ENCODE measurements at places on chromosomes 7 and 10.

DNA sequence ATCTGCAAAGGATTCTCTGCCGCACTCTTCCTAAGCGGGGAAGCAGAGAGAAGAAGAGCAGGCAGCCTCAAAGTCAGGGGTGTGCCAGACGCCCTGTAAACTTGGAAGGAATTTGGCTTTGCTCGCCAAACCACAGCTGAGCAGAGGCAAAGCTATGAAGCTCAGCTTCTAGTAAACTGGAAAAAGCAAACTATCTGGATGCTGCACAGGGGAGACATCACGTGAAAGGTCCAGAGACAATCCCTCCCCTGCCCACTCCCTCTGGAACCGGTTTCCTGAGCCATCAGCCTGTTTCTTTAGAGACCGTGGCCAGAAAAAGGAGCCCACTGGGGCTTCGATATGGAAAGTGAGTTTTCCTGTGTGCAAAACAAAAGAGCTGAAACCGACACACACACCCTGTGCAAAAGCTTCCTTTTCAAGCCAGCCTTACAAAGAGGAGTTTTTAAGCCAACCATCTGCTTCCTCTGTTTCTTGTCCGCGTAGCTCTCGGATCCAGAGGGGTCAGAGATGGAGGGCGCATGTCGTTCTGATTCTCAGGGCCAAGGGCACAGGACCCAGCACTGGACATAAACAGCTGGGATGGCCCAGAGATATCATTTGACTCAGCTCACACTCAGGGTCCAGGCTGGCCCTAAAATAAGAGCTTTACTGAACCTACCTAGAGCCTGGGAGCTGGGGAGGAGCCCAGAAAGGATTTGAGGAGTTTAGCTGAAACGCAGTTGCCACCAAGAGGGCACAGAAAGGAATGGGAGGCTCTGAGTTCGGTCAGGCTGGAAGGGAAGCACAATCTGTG is 58.2 kb upstream of the DNAAF5 start:
- DNase-seq, result peak; percentile 34

DNA sequence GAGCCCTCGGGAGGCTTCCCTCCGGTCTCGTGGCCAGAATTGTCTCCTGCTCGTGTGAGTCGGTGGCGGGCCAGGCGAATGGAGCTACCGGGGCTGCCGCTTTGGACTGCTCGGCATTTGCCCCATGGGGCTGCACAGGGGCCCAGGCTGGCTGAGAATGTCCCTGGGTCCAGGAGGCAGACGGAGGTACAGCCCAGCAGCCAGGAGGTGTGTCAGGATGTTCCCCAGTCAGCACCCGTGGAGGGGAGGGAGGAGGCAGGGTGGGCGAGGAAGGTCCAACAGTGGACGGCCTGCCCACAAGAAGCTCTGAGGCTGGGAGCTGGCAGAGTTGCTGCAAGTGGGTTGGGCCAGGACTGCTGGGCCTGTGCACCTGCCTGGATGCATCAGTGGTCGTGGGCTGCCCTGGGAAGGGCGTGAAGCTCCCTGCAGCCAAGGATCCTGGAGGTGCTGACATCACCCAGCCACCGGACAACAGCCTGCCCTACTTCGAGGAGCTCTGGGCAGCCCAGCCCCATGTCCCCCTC is 46.4 kb downstream of the PDGFA start:
- no peak for DNase-seq

DNA sequence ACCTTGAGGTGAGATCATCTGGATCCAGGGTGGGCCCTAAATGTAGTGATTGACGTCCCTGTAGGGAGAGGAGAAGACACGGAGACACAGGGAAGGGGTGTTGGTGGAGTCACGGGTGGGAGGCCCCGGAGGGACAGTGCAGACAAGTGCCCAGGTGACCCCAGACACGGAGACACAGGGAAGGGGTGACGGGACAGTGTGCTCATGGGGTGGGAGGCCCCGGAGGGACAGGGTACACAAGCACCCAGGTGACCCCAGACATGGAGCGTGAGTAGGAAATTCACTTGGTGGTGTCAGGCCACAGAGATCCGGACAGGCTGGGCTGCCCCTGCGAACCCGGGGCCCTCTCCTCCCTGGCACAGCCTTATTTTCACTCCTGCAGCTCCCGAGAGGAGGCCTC is 176.9 kb downstream of the PTPRN2 start:
- DNase-seq, result no peak

DNA sequence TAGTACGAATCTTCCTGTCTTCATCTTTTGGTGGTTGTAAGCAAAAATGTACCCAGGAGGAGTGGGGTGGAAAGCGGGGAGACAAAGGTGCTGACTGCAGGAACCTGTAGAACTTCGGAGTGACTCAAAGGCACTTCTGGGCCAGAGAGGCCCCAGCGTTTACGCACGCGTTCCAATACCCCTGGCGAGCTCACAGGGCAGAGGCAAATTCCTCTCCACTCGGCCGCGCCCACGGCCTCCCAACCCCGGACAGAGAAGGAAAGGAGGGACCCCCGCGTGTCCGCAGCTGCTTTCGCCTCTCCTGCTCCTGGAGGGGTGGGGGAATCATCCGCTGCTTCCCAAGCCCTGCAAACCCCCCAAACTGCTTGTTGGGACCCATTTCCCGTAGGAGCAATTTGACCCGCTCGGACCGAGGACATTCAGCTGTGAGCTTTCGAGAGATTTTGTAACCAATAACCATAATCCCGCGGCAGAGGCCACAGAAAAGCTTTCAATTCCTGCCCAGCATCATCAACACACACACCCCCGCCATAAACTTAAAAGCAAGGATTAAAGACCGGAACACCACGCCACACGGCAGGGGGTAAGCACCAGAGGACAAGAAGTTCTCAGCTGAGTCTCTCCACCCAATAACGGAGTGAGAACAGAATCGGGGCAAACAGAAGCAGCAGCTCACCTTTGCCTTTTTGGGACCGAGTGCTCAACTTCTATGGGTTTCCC is 2.3 kb downstream of the IGF2BP3 start:
- DNase-seq, result no peak

GRCh38 chr10:11424456-11425295 is 186.8 kb downstream of the USP6NL start:
- peak; percentile 12 for DNase-seq

GRCh38 chr7:129989466-129989865 is 36.7 kb upstream of the UBE2H start:
- DNase-seq, result no peak

GRCh38 chr7:72405418-72405817 is 6.7 kb downstream of the CALN1 start:
- no peak for DNase-seq

GRCh38 chr10:22644222-22644621 is 70.2 kb downstream of the PIP4K2A start:
- no peak for DNase-seq

DNA sequence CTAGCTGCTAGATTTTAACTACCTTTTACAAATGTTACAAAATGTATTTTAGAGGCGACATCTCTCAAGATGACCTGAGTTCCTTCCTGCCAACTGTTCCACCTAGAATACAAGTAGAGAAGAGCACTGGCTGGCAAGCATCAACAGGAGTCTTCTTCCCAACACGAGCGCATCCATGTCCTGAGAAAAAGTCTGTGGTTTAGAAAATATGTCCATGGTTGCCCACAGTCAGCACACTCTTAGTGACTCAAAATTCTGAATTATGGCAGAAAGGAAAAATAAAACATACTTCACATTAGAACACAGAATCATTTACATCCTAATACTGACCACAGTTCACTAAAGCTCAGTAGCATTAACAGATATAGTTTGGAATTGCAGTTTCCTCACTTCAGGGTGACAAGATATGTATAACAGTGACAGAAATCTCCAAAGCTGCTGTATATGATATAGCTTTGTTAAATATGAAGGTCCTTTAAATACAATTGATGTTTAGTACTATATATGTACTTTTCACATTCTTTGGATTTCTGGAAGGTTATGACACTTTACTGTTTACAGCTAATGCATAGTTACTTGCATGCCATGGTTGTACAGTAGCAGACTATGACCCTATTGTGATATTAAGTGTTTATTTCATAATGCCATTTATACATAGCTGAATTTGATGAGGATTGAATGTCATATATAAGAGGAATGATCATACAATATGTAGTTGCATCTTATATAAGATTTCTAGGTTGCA is 327.1 kb downstream of the GFRA1 start:
- no peak for DNase-seq

DNA sequence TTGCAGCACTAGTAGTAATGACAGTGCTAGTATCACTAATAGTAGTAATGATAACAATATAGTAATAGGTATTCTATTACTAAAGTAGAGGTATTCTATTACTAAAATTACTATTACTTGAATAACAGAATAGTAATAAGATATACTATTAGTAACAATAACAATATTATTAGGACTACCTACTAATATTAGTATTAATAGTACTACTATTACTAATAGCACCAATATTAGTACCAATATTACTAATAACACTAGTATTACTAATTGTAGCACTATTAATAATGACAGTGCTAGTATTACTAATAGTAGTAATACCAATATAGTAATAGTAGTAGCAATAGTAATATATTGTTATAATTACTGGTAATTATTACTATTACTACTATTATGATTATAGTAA is 24.1 kb downstream of the A1CF start:
- no peak for DNase-seq

- no peak for DNase-seq
These were observed 1.2 kb upstream of the PALS2 start for GRCh38 chr7:24572016-24572392.

DNA sequence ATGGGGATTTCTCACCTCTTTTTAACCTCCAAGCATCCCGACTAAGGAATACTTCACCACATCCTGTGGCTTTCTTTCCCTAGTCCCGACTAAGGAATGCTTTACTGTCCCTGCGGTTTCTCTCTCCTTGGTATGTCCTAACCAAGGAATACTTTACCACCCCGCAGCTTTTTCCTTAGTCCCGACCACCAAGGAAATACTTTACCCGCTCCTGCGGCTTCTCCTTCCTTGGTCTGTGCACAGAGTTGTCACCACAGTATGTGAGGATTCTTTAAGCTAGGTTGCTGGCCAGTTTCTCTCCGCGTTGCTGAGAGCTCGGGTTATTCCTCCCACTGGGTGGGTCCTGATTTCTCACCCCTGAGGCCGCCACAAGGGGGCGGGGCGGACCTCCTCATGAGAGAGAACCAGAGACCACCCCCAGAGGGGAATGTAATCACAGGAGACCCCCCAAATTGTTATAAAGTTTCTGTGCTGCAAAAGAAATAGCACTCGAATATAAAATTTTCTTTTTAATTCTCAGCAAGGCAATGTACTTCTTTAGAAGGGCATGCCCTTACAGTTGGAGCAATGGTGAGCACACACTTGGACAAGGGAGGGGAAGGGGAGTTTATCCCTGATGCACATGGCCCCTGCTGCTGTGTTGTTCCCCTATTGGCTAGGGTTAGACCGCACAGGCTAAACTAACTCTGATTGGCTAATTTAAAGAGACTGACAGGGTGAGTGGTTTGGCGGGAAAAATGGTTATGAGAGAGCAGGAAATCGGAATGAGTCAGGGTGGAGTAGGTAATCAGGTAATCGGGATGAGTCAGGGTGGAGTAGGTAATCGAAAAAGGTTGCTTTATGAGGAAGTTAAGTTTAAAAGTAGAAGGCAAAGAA is 12.8 kb downstream of the SUGCT start:
- DNase-seq, result no peak

GRCh38 chr10:112758961-112759360 is 191.1 kb upstream of the TCF7L2 start:
- DNase-seq, result no peak

DNA sequence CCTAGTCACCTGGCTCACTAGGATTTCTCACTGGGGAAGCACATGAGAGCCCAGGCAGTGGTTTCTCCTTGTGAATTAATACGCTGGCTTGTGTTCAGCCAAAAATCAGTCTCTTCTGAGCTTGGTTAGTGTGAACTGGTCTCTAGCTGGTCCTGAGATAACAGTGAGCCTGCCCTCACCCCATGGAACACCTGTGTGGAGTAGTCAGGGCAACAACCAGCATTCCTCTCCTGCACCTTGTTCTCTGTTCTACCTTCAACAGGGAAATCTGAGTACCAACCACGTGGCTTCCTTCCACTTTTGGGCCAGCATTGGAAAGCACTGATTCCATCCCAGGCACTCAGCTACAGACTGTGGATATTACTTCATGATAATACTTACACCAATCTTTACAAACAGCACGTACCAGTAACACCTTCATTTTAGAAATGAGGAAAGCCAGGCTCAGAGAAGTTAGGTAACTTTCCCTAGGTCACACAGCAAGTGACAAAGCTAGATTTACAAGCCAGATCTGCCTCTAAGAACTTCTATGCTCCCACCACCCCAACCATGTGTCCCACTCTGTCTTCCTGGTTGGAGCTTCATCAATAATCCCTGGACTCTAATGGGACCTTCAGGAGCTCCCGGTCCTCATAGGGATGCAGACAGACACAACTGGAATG is 106.6 kb downstream of the GRID1 start:
- DNase-seq, result no peak

DNA sequence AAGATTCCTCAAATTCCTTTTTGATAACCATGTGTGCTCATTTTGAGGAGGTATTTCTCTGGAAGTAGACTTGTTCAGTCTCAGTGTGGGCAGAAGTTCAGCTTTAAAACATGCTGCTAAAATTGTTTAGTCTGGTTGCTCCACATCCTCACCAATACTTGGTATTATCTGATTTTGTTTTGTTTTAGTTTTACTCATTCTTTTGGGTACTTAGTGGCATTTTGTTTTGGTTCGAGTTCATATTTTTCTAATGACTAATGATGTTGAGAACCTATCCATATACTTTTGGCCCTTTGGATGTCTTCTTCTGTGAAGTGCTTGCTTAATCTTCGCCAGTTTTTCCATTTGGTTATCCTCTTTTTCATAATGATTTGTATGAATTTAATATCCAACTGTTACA is 694.2 kb upstream of the FZD8 start:
- no peak for DNase-seq

GRCh38 chr7:157662110-157662791 is 325.4 kb downstream of the DNAJB6 start:
- DNase-seq, result no peak

DNA sequence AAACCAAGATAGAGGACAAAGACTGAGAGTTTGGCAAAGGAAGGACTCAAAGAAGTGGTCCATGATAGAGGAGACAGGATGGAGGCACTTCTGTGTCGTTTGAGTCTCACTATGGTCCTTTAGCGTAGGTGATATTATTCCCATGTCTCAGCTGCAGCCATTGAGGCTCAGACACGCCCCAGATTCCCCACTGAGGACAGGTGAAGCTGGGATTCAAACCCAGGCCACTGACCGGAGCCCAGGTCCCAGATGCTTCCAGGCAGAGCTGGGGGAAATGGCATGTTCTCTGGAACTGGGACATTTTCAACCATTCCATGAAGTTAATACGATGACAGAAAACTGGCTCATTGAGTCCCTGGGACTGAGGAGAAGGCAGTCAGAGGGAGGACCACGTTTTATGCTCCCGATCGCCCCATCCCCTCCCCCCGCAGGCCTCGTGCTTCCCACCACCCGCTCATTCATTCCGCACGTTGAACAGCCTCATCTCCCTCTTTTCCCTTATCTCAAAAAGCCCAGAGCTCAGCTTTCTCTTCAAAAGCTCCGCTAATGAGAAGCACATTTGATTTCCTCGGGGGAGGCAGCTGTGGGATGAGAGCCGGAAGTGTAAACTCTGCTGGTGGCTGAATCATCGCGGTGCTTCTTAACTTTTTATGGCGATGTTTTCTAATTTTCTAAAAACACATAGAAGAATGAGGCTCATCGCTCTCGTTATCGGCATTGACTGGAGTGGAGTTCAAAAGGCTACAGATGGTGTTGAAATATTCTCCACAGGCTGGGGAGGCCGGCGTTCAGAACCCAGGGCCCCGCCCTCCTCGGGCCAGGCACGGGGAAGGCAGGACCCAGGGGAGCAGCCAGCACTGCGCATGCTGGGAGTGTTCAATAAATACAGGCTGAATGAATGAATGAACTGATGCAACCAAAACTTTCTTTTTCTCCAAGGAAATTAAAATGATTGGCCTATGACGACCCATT is 64.0 kb downstream of the OAT start:
- DNase-seq, result no peak

Data from glomerular endothelial cell (primary cell).